Mesenchymal stem cell (in vitro differentiated cells and primary cell): ENCODE measurements at places on chromosomes 12 and 14.

DNA sequence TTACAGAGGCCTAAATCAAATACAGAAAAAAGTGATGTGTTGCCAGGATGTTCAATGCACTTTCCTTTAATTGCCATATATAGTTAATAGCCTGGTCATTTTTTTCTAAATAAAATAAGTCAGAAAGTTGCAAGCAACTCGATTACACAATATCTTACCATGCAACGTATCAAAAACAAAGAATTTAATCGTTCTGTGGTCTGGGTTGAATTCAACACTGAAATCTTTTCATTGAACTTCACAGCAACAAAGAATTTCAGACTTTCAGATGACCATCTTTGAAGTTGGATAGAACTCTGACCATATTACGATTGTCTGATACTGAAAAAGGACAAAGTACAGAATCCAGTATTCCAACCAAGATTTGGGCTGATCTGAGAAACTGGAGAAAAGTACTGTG lies 231.9 kb downstream of the SLC25A21 start:
- H3K27me3 ChIP-seq = no peaks in the 10 kb centered on the region
- H3K36me3 ChIP-seq = no peaks in the 10 kb centered on the region
- H3K27ac ChIP-seq = no peak overlapping the region

DNA sequence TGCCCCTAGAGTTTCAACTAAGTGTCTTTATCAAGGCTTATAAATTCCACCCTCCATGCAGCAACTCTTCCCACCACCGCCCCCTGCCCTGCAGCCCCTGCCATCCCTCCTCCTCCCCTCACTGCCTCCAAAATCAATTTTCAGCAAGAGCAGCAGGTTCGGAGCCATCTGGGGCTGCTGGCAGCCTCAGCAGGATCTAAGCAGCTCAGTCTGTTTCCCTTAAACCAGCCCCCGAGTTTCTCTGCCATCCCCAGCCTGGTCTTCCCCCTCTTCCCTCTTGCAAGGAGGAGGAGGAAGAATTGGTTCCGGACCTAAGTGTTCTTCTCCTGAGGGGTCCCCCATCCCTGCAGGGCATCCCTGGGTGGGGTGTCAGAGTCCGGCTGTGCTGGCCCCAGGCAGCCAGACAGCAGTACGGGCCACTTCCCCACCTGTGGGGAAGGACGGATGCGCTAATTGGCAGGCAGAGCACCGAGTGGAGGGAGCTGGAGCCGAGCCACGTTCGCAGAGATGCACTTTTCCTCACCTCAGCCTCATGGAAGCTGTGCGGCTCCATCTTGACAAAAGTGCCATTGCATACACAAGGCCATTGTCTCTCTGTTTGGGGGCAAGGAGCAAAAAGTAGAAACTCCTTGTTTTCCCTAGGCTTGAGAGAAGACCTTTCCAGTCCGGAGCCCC lies 189.3 kb downstream of the KCNA5 start:
- peaks cover 15% of the 10 kb centered on the region for H3K27me3 ChIP-seq
- H3K4me3 ChIP-seq = no peak overlapping the region
- H3K4me1 ChIP-seq = no peaks in the 10 kb centered on the region
- H3K27ac ChIP-seq = no peak overlapping the region
- H3K36me3 ChIP-seq = no peaks in the 10 kb centered on the region
- no peak for DNase-seq

- H3K27ac ChIP-seq = no peak overlapping the region
- H3K36me3 ChIP-seq = peaks cover 26% of the 10 kb centered on the region
- no peak overlapping the region for H3K4me3 ChIP-seq
- H3K4me1 ChIP-seq = peaks cover 46% of the 10 kb centered on the region
Observed at GRCh38 chr12:52236386-52237050, 3.5 kb downstream of the KRT7 start.

GRCh38 chr14:69696204-69696527 lies 70.8 kb upstream of the SRSF5 start:
- H3K36me3 ChIP-seq = no peaks in the 10 kb centered on the region
- no peak for DNase-seq
- H3K4me1 ChIP-seq = peaks cover 10% of the 10 kb centered on the region
- no peak overlapping the region for H3K4me3 ChIP-seq
- H3K27me3 ChIP-seq = no peaks in the 10 kb centered on the region

DNA sequence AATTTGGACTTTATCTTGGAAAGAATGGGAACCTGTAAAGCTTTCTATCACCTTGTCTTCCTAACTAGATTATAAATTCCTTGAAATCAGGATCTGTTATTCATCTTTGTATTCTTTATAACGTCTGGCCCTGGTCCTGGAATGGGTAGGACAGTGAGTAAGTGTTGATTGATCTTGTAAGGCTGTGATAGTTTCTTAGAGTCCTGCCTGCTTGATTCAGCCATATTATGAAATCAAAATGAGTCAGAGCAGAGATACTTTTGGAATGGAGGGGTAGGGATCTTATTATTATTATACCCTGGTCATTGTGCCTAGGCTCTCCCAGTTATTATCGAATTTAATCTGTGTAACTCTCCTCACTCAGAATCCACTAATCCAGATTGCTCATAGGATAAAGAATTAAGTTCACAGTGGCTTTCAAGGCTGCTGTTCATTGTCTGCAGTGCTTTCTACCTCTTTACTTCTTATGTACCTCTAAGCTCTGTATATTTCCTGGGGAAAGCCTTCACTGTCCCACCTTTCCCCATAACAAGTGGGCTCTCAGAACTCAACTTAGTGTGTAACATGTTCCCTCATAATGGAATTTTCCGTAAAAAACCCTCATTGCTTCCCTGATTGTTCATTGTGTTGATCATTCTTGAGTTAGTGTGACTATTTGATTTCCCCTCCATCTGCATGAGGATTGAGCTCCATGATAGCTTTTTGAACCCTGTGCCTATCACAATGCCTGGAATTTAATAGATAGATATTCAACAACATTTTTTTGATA lies 93.3 kb downstream of the DAAM1 start:
- peaks cover 2% of the 10 kb centered on the region for H3K4me1 ChIP-seq
- H3K27me3 ChIP-seq = no peaks in the 10 kb centered on the region
- H3K27ac ChIP-seq = no peak overlapping the region
- no peak overlapping the region for H3K4me3 ChIP-seq

DNA sequence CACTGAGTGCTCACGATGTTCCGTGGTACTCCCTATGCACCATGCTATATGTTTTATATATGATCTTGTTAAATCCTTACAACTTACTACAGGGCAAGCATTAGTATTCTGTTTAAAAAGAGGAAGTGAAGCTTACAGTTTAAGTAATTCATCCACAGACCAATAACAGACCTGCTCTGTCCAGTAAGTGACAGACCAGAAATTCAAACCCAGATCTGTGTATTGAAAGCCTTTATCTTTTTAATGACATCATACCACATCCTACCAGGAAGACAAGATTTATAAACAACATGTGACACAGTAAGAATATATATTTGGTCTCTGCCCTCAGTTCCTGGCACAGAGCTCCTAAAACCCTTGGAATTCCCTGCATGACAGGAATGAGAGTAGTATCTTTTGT lies 206.5 kb downstream of the STXBP6 start:
- no peak overlapping the region for H3K4me3 ChIP-seq
- H3K27me3 ChIP-seq = no peaks in the 10 kb centered on the region
- DNase-seq = peak; percentile 5
- no peaks in the 10 kb centered on the region for H3K4me1 ChIP-seq

DNA sequence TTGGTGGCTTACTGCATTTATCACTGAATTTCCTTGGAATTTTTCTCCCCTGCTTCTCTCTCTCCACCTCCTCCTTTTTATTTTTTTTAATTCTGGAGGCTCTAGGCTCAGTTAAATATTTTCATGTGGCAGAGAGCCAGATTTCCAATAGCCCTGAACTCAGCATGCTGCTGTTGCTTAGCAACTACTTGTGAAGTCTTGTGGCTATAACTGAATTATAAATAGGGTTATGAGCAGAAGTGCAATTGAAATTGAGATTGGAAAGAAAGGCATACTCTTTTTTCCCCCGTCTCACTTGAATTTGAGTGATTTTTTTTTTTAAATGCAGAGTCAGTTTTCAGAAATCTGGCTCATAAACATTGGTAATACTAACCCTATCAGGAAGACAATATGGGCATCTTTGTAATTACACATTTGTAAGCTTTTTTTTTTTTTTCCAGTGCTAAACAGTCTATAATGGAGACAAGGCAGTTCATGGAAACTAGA lies 38.3 kb downstream of the ATF7IP start:
- no peak overlapping the region for H3K4me3 ChIP-seq
- H3K27me3 ChIP-seq = no peaks in the 10 kb centered on the region
- peaks cover 8% of the 10 kb centered on the region for H3K4me1 ChIP-seq
- DNase-seq = peak; percentile 81
- peaks cover 4% of the 10 kb centered on the region for H3K36me3 ChIP-seq

- H3K27ac ChIP-seq = peak overlapping the region; percentile 99
- H3K27me3 ChIP-seq = no peaks in the 10 kb centered on the region
- peaks cover 16% of the 10 kb centered on the region for H3K4me1 ChIP-seq
- no peak for DNase-seq
Observed at GRCh38 chr14:93302688-93303581, 29.9 kb downstream of the BTBD7 start.

- H3K27ac ChIP-seq = no peak overlapping the region
- H3K4me3 ChIP-seq = no peak overlapping the region
- H3K36me3 ChIP-seq = peaks cover 29% of the 10 kb centered on the region
- H3K4me1 ChIP-seq = peaks cover 2% of the 10 kb centered on the region
Observed at GRCh38 chr14:75959031-75959430, 22.8 kb downstream of the TGFB3 start.
